ENCODE measurements at places on chromosomes 3 and 15. TPM values are rescaled to one million over a fixed set of nuclear protein-coding genes. Genes with fewer than 3 reads are reported as not detected.
A peak's percentile ranks its signal among the peaks of the same experiment; 100 is the strongest.

DNA sequence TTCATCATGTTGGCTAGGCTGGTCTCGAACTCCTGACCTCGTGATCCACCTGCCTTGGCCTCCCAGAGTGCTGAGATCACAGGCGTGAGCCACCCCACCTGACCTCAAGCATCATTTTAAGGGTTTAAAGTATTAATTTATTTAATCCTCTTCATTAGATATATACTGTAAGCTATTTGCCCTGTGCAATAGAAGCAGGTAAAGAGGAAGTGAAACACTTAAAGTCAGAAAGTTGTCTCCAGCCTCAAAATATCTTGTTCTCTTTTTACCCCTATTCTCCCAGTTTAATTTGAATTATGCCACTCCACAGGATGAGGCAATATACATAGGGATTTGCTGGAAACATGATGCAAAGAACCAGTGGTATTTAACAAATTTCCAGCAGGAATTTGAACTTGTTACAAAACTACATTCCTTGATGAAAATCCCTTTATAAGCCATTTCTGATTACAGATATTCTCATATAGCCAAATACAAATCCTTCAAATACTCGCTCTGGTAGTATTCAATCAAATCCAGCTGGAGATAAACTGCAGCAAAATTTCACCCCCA lies 2.0 kb downstream of the NDUFB5 start:
- no peak overlapping the region for H3K27ac ChIP-seq
- peaks cover 33% of the 10 kb centered on the region for H3K4me1 ChIP-seq
- no peak for DNase-seq
- no peak overlapping the region for H3K4me3 ChIP-seq

- no peak for DNase-seq
- no peak overlapping the region for H3K27ac ChIP-seq
- H3K36me3 ChIP-seq: no peaks in the 10 kb centered on the region
These were observed 938 bp upstream of the SLCO2A1 start for GRCh38 chr3:134030379-134031347.

The NPAP1 gene
- not detected for polyA plus RNA-seq

- H3K27me3 ChIP-seq: peaks cover 52% of the 10 kb centered on the region
- no peak for DNase-seq
- no peaks in the 10 kb centered on the region for H3K36me3 ChIP-seq
- peak overlapping the region; percentile 59 for H3K4me3 ChIP-seq
- H3K27ac ChIP-seq: no peak overlapping the region
These were observed 841 bp downstream of the SLC6A20 start for GRCh38 chr3:45795509-45795881.

The RCN2 gene
- 13.2 TPM for polyA plus RNA-seq

- H3K4me1 ChIP-seq: no peaks in the 10 kb centered on the region
- no peak for DNase-seq
- H3K27ac ChIP-seq: no peak overlapping the region
- no peaks in the 10 kb centered on the region for H3K27me3 ChIP-seq
- no peaks in the 10 kb centered on the region for H3K36me3 ChIP-seq
- no peak overlapping the region for H3K4me3 ChIP-seq
These were observed 38.9 kb downstream of the CPNE4 start for GRCh38 chr3:131995891-131996290.

The ANKRD34C gene
- polyA plus RNA-seq: not detected

DNA sequence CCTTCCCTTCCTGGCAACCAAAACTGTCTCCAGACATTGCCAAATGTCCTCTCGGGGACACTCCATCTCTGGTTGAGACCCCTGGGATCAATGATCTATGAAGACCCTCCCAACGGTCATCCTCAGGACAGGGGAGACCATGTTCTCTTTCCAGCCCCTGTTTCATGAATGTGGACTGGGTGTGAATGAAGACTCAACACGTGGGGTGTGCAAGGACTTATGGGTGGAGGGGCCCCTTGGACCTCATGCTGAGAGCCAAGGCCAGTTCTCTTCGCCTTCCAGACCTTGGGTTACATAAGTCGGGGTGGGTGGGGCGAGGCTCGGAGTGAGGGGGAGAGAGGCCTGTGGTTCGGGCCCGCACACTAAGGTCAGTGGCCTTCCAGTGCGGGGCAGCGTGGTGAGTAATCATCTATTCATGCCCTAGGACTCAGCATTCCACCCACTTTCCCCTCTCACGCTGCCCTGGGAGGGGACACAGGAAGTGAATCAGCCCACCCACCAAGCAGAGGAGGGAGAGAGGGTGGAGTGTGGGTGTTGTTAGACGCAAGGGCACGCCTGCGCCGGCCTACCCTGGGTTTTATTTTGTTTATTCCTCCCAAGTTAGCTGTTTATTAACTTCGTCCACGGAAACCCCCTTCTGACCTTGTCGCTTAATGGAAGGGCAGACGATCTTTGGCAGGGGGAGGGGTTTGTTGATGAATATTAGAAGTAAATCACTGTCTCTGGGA lies 6.7 kb downstream of the PAQR5 start:
- H3K4me1 ChIP-seq: peaks cover 3% of the 10 kb centered on the region
- no peaks in the 10 kb centered on the region for H3K27me3 ChIP-seq
- no peak for DNase-seq
- H3K27ac ChIP-seq: no peak overlapping the region

DNA sequence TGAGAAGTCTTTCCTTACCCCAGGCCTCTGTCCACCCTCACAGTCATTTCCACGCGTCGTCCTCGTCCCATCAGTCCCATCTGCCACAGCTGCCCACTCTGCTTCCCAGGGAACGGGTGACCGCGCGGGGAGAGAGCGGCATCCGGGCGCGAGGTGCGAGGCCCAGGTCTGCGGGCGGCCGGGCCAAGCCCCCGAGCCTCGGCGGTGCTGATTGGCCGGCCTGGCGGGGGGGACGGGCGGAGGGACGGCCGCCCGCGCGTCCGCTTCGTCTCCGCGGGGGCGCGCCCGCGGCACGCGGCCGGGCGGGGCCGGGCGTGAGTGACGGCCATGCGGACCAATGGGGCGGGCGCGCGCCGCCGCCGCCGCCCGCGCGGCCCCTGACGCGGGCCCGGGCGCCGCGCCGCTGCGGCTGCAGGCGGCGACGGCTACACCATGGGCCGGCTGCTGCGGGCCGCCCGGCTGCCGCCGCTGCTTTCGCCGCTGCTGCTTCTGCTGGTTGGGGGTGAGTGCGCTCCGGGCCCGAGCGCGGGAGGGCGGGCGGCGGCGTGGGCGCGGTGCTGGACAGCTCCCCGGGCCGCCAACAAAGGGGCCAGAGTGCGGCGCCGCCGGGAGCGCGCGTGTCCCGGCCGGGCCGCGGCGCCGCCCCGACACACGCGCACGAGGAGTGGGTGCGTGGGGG lies at the start of gene PODXL2:
PODXL2 (plus strand) TSS at position 398 of the 679 bp plus-strand sequence; CDS start at position 433, 35 bp downstream.
- peaks cover 32% of the 10 kb centered on the region for H3K27me3 ChIP-seq
- peaks cover 13% of the 10 kb centered on the region for H3K4me1 ChIP-seq
- peak; percentile 18 for DNase-seq
- H3K36me3 ChIP-seq: no peaks in the 10 kb centered on the region
- no peak within 1 kb of the TSS for H3K27ac ChIP-seq
- H3K4me3 ChIP-seq: peak within 1 kb of the TSS; percentile 26

The SPSB4 gene
- not detected for polyA plus RNA-seq

GRCh38 chr15:31128919-31129768 lies 27.6 kb upstream of the TRPM1 start:
- no peak overlapping the region for H3K27ac ChIP-seq
- H3K4me3 ChIP-seq: no peak overlapping the region

DNA sequence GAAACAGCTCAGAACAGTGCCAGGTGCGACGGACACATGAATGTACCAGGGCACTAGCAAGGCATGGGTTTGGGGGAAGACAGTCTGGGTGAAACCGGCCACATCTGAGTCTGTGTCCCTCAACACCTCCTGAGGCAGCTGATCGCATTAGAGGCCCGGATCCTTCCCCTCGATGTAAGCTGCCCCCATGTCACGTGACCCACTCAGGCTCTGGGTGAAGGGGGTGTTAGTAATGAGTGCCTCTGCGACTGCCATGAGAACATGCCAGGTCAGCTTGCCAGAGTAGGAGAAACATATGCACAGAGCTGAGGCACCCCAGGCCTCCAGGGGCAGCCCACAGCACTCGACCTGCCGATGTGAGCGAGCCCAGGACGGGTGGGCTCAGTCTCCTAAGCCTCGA lies 29.7 kb downstream of the PRR23E start:
- H3K27me3 ChIP-seq: no peaks in the 10 kb centered on the region
- no peaks in the 10 kb centered on the region for H3K36me3 ChIP-seq
- no peak for DNase-seq
- peaks cover 31% of the 10 kb centered on the region for H3K4me1 ChIP-seq

GRCh38 chr3:43620831-43621655 lies 768 bp downstream of the ANO10 start:
- H3K36me3 ChIP-seq: no peaks in the 10 kb centered on the region
- H3K27me3 ChIP-seq: no peaks in the 10 kb centered on the region
- H3K27ac ChIP-seq: peak overlapping the region; percentile 78
- DNase-seq: no peak
- peak overlapping the region; percentile 79 for H3K4me3 ChIP-seq

The C3orf22 gene
- not detected for polyA plus RNA-seq
